ENCODE measurements at places on chromosomes 16 and 17. TPM values are rescaled to one million over a fixed set of nuclear protein-coding genes. Genes with fewer than 3 reads are reported as not detected.

Gene BAIAP3
- total RNA-seq = 0.97 TPM

Gene ASPA
- total RNA-seq = 1.6 TPM

Gene ADAD2
- total RNA-seq = not detected

Gene BICDL2
- total RNA-seq = not detected

Gene KRTAP9-8
- not detected for total RNA-seq

Gene XAF1
- total RNA-seq = 51.5 TPM

Gene KIF2B
- not detected for total RNA-seq

Gene STRADA
- total RNA-seq = 29.4 TPM

Gene ZMYND15
- total RNA-seq = not detected

Gene PEMT
- 23.1 TPM for total RNA-seq

Gene KRT28
- not detected for total RNA-seq

Gene CX3CL1
- 0.32 TPM for total RNA-seq

Gene ZNF287
- 13.4 TPM for total RNA-seq

Gene CMTM4
- total RNA-seq = 29.4 TPM

Gene PERCC1
- total RNA-seq = not detected
